ENCODE measurements at places on chromosomes 1 and 21.

DNA sequence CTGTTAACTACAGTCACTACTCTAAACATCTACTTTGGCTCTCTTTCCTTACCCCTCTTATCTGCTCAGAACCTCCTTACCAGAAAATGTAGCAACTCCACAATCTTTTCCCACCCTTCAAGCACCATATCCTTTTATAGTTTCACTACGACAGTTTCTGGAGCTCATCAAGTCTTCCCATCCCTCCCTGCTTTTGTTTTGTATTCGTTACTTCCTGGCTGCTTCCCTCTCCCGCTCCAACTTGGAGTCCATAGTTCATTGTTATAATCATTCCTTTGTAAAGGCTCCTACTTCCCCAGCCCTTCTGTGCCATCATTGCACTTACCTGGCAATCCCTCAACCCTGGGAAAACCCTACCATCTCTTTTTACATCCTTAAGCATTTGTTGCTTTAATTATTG, 18.0 kb downstream of the MPZL1 start:
- no peak for DNase-seq

DNA sequence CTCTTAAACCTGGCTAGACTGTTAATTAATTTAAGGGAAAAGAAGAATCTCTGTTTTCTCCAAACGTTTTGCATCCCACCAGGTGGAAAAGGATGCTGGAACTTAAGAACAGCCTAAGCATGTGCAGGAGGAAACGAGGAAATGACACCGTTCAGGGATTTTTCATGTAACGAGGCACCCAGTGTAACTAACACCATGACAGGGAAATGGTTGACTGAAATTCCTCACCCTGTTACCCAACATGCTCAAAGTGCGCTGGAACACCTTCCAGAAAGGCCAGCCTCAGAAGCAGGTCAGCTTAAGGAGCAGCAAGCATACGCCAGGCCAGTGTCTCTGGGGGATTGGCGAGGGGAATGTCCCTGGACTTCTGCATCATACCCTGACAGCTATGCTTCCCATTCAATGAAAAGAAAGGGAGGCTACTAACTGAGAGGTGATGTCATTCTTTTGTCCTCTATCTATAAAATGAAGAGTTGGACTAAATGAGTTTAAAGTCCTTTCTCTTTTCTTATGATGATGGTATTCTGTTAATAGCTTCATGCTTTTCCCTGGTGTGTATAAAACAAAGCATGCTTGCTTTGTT, 21.6 kb downstream of the TNN start:
- DNase-seq: no peak

- DNase-seq: no peak
These were observed 23.9 kb downstream of the CITED4 start for GRCh38 chr1:40838045-40838979.

- no peak for DNase-seq
These were observed 26.3 kb downstream of the ATP2B4 start for GRCh38 chr1:203652724-203653461.

DNA sequence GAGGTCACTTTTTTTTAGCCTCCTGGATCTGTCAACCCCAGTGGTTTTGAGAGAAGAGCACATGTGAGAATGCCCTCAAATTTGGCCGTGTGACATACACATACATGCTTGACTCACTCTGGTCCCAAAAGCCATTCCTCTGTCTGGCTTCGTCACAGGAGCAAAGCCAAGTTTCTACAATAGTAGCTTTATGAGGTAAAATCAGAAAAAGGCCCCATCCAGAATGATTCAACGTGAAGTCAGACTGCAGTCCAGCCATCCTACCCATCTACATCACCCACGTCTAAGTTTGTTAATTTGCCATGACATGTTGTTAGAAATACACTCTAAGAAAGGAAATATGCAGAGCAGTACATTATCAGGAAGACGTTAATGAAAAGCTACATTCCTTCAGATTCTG, 245.2 kb downstream of the SDCCAG8 start:
- no peak for DNase-seq

DNA sequence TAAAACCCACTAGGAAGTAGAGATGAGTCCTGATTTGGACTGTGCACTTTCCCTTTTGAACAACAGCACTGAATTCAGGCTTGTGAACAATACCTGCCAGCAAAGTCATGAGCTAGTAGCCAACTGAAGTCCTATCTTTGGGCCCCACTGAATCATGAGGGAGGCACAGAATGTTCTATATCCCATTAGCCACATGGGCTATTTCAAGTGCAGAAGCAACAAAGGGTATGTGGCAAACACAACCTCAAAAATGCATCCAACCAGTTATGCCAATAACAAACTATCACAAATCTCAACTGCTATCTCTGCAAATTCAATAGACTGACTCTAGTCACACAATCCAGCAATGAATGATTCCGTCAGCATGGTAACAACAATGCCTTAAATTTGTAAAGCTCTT, 276.0 kb downstream of the MRPL39 start:
- DNase-seq: no peak

All from SHP77 treated with DMSO at 0.1 percent for 48 hours (cell line).